Hair follicular keratinocyte (primary cell): ENCODE measurements at places on chromosomes 2 and 18. TPM values are rescaled to one million over a fixed set of nuclear protein-coding genes. Genes with fewer than 3 reads are reported as not detected.

The KYNU gene
- total RNA-seq: 1.7 and 2.5 TPM in 2 replicates

The MROH2A gene
- total RNA-seq: 0.38 TPM in 1 of 2 replicates, not detected in the other

The MEX3C gene
- 38.6 and 52.6 TPM in 2 replicates for total RNA-seq

The WDR54 gene
- total RNA-seq: 46.2 and 64.7 TPM in 2 replicates

The CCNT2 gene
- 9.2 and 15.5 TPM in 2 replicates for total RNA-seq

The AKAIN1 gene
- not detected in 2 replicates for total RNA-seq

The IL36RN gene
- total RNA-seq: 0.15 and 1.0 TPM in 2 replicates

The PLEKHB2 gene
- total RNA-seq: 74.7 and 83.2 TPM in 2 replicates

The CAVIN2 gene
- 0.16 and 2.9 TPM in 2 replicates for total RNA-seq

The DHRS9 gene
- total RNA-seq: not detected in 2 replicates

The NYAP2 gene
- not detected in 2 replicates for total RNA-seq

The EVX2 gene
- not detected in 2 replicates for total RNA-seq

The LRP1B gene
- under 0.01 TPM in 1 of 2 replicates, not detected in the other for total RNA-seq

The MYOM1 gene
- total RNA-seq: 0.04 and 0.08 TPM in 2 replicates

The IL18R1 gene
- 2.0 and 2.1 TPM in 2 replicates for total RNA-seq

The DTNA gene
- total RNA-seq: 0.47 and 1.5 TPM in 2 replicates

The ATG9A gene
- 36.9 and 40.2 TPM in 2 replicates for total RNA-seq

The MPP4 gene
- 0.23 and 0.55 TPM in 2 replicates for total RNA-seq

The MCFD2 gene
- 56.8 and 70.7 TPM in 2 replicates for total RNA-seq

The NGEF gene
- 0.04 and 0.16 TPM in 2 replicates for total RNA-seq

The RAPH1 gene
- 13.0 and 20.0 TPM in 2 replicates for total RNA-seq

The NPHP1 gene
- 3.7 and 6.7 TPM in 2 replicates for total RNA-seq

The SERPINB12 gene
- total RNA-seq: not detected in 2 replicates

The TNFRSF11A gene
- 0.16 and 0.23 TPM in 2 replicates for total RNA-seq

The DNAJC5G gene
- not detected in 2 replicates for total RNA-seq

The MAP4K3 gene
- total RNA-seq: 9.6 and 19.5 TPM in 2 replicates
